ENCODE measurements at places on chromosomes 3 and 15.

DNA sequence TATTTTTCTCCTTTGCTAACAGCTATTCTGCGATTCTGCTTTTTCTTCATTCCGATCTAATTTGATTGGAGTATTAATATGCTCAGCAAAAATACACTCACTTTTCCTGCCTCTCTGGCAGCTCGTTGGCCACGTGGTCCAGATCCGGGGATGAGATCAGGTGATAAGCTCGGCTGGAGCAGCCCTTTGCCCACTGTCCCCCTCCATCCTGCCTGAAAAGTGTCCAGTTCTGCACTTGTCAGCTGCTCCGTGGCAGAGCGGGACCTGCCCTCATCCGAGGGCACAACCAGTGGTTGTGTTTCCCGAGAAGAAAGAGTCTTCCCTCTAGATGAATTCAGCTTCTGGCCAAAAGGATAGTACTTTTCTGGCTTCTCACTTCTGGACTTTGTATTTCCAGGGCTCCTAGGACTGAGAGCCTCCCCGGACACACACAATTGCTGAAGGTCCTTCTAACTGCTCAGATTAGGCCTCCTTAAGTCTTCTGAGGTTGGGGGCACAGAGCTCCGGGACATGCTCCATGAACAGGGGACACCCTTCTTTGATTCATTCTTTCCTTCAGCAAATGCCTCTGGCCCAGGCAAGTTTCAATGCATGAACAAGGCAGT lies 103.9 kb upstream of the ALDH1A3 start:
- DNase-seq, result no peak

- no peak for DNase-seq
Measured at GRCh38 chr3:143002083-143002712, 828 bp downstream of the U2SURP start.

DNA sequence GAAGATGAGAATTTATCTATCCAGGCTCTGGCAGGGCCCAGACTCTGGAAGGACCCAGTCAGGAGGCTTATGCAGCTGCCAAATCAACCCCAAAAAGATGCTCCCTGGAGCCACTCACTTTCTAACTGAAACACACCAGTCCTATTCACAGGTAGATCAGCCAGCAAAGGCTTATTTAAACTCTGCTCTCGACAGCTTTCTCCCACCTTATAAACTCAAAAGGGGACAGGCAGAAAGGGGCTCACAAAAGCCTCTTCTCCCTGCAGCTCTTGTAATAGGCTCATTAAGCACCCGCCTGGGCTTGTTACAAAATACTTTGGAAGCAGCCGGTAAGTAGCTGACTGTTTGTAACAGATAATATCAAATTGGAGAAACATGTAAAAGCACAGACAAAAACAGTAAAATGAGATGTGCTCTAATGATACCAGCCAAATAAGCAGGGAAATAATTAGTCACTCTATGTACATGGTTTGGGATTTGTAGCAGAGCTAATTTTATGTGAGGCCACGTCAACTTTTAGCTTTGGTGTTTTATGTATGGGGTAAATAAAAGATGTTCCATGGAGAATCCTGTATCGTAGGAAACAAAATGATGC lies 213.8 kb downstream of the NR2F2 start:
- DNase-seq, result no peak

- no peak for DNase-seq
Measured at GRCh38 chr3:18428991-18429745, 4.0 kb upstream of the SATB1 start.

GRCh38 chr15:75723847-75724660 lies 11.4 kb upstream of the CSPG4 start:
- DNase-seq, result no peak

DNA sequence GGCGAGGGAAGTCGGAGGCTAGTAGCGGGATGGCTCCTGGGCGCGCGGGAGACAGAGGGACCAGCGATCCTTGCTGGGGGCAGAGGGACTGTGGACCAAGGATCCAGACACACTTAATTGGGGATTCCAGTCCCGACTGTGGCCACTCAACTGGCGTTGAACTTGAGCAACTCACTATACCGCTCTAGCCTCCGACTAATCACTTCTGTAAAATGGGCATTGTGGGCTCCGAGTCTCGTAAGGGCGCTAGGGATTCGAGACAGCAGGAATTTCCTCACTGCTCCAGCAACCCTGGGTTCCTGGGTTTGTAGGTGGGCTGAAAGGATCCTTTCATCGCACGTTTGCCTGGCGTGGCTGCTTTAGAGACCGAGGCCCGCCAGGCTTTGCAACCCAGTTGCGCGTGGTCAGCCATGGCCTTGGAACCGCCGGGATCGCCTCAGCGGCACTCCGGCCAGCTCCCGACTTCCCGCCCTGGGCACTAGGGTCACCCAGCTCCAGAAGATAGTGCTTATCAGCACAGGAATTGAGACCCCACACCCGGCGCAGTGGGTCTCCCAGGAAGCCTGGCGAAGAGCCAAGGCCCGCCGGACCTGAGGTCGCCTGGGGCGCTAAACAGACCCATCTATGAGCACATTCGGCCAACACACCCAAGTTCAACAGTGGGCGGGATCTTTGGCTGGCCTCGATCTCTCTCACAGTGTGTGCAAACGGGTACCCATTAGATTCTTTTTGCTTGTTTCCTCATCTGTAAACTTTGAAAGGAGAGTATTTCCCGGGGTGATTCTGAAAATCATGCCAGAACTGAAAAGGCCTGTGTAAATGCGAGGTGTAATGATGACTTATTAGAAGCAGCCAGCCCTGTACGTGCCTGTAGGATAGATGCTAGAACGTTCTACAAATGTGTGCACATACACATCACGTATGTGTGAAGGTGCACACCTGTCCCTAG lies 9.9 kb downstream of the FOXL2 start:
- no peak for DNase-seq

DNA sequence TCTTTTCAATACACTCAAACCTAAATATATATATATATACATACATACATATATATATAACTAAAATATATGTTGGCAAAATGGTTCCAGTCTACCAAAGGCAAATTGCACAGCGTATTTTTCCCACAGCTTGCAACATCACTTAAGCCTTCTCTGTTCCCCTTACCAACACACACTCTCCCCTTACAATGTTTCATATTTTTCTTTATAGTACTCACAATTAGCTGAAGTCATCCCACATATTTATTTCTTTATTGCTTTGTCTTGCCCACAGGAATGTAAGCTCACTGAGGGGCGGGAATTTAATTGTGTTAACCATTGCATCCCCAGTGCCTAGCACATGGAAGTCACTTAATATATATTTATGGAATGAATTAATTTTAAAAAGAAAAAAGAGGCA lies 288.3 kb downstream of the ULK4 start:
- DNase-seq, result no peak
